ENCODE measurements at places on chromosomes 13 and 19.

- no peak for DNase-seq
Measured at GRCh38 chr19:41192574-41193429, at the start of gene CYP2S1. TSS of gene CYP2S1 (plus strand) at chr19:41193219. CDS start at chr19:41193265, 46 bp downstream.

GRCh38 chr19:4194353-4194752 lies 11.9 kb downstream of the ANKRD24 start:
- DNase-seq: no peak

- no peak for DNase-seq
Measured at GRCh38 chr13:44230736-44231135, 142.9 kb upstream of the SERP2 start.

- peak; percentile 98 for DNase-seq
Measured at GRCh38 chr19:12782424-12783290, 7.3 kb upstream of the HOOK2 start.

DNA sequence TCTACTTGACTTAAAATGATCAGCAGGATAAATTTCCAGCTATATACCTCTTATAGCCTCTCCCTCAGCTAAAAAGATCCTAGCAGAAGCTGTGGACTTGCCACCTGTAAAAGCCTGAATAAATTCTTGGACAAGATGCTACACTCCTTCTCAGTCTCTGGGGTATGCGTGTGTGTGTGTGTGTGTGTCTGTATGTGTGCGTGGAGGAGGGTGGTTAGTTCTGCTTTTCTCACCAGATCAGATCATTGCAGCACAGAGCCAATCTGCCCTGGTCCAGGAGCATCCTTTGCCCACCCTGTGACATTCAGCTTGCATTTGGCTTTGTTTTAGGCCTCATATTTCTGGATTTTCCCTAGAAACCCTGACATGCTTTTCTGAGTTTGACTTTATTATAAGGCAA lies 438.3 kb downstream of the RFC3 start:
- no peak for DNase-seq

DNA sequence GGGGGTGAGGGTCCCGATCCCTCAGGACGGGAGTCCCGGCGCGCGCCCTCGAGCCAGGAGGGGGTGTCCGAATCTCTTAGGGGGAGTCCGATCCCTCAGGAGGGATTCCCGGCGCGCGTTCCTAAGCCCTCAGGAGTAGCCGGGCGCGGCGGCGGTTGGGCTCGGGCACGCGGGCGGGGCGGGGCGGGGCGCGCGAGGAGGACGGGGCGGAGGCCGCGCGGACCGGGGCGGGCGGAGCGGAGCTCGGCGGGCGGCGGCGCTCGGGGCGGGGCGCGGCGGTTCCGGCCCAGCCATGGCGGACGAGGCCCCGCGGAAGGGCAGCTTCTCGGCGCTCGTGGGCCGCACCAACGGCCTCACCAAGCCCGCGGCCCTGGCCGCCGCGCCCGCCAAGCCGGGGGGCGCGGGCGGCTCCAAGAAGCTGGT lies at the start of gene CUL4A:
TSS of gene CUL4A (plus strand) at position 278 of the 423 bp plus-strand sequence. CDS start at position 293, 15 bp downstream.
- DNase-seq: peak; percentile 66

- no peak for DNase-seq
Measured at GRCh38 chr19:20287070-20287469, 120.1 kb downstream of the ZNF486 start.

DNA sequence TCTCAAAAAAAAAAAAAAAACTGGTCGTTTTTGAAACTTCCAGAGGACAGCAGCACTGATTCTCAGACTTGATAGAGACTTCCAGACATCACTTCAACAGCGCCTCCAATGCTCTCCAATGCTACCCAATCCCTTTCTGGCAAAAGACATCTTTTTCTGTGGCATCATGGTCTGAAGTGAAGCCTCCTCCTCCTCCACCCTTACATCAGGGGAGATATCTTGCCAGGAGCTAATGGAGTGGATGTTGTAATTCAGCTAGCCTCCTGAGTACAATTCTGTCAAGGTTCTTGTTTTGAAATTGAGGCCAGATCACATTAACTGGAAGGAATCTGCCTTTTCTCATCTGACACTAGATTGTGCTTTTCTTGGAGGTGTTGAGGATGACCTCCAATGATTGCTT lies 24.2 kb downstream of the FXYD5 start:
- no peak for DNase-seq

DNA sequence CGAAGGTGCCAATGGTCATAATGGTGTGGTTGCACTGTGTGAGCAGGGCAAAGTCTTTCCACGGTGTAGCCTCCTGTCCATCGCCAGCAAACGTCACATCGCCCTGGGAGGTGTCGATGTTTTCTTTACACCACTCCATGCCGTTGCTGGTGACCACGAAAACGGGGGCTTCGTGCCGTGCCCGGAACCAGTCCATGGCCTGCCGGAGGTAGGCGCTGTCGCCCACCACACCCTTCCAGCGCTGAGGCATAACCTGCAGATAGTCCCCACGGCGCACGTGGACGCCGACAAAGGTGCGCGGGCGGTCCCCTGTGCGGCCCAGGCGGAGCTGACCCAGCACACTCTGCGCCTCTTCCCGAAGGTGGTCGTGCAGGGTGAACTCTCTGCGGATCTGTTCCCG lies 2.1 kb downstream of the FUT1 start:
- DNase-seq: no peak

GRCh38 chr19:42006569-42006968 lies 12.5 kb upstream of the ATP1A3 start:
- no peak for DNase-seq

DNA sequence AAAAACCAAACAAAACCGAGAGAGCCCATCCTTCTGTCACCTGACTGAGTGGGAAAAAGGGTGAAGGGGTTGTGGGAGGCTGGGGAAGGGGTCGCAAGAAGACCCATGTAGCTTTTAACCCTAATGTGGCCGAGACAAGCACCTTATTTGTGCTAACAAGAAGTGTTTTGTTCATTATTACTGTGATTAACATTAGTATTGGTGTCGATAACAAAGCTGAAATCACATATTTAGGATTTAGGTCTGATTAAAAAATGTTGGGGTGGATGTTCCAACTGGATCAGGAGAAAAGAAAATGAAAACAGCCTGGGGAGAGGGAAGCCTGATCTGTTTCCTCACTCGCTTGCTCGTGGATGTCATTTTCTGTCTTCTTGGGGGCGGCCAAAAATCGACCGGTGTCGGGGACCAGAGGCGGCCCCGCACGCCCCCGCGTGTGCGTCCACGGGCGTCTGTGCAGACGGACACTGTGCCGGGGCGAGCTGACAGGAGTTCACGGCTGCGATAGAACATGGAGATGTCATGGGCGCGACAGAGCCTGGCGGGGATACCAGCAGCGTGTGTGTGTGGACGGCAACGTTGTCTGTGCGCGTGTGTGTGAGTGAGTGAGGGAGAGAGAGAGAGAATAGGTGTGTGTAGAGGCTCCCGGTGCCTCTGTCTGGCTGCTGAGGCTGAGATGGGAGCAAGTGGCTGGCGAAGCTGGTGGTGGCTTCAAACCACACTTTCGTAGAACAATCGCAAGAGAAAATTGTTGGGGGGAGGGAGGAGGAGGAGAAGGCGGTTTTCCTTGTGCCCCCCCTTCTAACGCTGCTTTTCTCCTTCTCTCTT lies 29.1 kb downstream of the NFIX start:
- DNase-seq: no peak

GRCh38 chr19:504616-505015 lies 2.7 kb upstream of the TPGS1 start:
- no peak for DNase-seq

DNA sequence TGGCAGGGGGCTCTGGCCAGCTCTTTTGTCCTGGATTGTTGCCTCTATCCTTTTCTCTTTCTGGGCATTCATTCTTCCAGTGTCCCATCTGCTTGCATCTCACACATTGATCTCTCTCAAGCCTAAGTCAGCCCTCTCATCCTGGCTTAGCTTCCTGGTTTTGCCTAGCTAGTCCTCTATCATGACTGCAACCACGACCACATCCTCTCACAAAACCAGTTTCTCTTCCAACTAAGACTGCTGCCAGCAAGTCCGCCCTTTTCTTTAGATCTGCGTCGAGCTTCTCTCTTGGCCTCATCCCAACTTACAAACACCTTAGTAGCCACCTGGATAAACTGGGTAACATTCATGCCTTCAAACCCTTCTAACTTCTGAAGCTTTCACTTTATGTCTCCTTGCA lies 212.2 kb upstream of the HTR2A start:
- no peak for DNase-seq

DNA sequence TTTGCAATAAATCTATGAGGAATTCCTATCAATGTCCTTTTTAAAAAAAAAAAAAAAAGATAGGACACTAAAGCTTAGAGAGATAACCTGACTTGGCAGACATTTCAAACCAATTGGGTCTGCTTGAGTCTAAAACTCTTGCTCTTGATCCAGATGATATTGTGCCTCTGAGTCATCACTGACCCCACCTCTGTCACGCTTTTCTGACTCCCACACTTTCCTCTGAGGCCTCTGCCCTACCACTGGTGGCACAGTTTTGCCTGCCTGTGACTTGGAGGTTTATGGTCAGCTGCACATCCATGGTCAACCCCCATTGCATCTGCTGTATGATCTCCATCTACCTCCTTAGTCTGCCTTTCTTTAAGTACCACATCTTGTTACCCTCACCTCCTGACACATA lies 328.7 kb downstream of the SPRY2 start:
- DNase-seq: no peak

DNA sequence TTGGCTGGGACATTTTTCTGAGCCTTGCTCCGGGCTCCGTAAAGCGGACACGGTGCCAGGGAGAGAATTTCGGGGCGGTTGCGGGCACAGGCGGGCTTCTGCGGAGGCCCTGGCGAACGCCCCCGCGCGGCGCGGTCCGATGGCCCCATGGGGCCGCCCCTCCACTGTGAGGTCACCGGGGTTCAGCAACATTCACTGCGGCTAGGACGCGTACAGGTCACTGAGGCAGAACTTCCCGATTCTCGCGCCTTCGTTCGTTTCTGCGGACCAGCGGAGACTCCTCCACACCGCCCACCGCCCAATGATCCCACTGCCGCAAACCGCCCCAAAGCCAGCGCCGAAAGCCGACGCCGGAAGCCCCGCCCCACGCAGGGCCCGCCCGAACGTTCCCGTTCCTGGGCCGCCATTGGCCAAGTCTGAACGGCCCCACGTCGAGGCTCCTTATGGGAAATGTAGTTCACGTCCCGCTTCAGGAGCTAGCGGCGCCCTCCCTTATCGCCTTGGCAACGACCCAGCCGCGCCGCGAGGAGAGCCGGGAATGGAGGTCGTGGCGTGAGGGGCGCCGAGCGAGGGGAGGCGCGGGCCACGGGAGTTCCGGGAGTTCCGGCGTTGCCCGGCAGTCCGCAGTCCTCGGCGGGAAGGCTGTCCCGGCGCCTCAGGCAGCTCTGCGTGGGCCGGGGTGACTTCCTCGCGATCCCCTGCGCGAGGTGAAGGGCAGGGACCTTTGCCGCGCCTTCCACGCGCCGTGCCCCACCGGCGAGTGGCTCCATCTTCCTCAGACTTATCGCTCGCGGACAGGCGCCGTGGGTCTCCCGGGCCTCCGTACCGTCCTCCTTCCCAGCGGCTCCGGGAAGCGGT lies at the start of gene ZNF584:
TSS of gene ZNF584 (plus strand) at position 498 of the 858 bp plus-strand sequence. CDS start 499 bp downstream, outside the sequence.
- DNase-seq: peak; percentile 97

DNA sequence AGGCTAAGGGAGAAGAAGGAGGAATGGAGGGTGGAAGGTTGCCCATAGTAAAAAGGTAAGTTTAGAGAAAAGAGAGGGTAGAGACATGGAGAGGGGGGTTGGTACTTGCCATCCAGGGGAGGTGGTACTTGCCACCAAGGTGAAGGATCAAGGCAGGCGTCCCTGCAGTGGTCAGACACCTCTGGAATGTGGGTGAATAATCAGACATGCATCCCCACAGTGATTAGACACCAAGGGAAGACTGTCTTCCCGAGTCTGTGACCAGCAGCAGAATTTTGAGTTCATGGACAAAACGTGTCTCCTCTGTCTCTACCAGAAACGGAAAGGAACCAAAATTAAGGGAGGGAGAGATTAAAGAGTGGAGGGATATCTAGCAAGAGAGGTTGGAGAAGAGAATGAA lies 27.1 kb upstream of the IGFL1 start:
- no peak for DNase-seq

GRCh38 chr13:78228940-78229339 lies 310.3 kb upstream of the EDNRB start:
- DNase-seq: no peak

GRCh38 chr13:76890021-76890420 lies 3.8 kb upstream of the KCTD12 start:
- no peak for DNase-seq

DNA sequence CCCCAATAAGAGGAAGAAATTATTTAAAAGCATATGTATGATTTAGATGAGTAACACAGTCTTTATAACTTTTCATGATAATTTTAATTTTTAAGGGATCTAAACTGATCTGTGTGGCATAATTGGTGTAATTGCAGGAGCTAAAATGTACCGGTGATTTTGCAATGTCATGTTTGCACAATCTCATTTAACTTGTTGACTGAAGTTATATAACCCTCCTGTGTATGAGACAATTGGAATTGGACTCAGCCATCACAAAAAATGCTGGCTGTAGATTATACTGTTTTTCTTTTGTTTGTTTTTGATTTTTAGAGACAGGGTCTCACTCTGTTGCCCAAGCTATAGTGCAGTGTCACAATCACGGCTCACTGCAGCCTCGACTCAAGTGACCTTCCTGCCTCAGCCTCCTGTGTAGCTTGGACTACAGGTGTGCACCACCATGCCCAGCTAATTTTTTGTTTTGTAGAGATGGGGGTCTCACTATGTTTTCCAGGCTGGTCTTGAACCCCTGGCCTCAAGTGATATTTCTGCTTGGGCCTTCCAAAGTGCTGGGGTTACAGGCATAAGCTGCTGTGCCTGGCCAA lies 26.1 kb downstream of the FGF9 start:
- no peak for DNase-seq

GRCh38 chr13:20474515-20474914 lies 51.1 kb downstream of the CRYL1 start:
- no peak for DNase-seq

- DNase-seq: peak; percentile 93
Measured at GRCh38 chr19:36060430-36060829, 5.7 kb downstream of the WDR62 start.

DNA sequence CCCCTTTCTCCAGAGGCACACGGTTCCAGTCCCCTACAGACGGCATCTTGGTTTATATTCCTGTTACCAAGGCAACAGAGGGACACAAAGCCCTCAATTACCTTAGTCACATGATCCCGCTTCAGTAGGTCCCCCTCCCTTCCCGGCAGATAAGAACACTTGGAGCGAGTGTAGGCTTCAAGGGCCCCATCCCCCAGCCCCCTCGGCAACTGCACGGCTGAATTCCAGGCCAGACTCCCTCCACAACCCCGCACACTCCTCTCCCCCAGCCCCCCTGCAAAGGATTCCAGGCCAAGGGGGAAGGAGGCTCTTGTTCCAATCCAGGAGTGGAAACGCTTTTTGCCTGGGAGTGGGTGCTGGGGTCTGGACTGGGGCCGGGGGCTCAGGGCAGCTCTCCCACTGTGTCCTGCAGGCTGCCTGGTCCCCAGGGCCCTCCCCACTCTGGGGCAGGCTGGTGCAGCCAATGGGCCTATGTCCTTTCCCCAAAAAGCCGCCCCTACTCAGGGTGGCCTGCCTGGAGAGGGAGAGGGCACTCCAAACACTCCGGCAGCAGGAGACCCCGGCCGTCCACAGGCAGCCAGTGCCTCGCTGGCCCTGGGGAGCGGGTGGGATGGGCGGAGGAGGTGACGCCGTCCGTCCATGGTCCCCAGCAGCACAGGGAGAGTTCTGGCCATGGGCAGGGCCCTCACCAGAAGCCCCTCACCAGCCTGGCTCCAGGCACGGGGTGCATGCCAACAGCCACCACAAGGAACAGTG lies 62.6 kb downstream of the MLLT1 start:
- DNase-seq: no peak

- DNase-seq: no peak
Measured at GRCh38 chr13:44759384-44760360, 183.5 kb upstream of the TSC22D1 start.

- no peak for DNase-seq
Measured at GRCh38 chr13:33228648-33229445, 56.7 kb downstream of the STARD13 start.

GRCh38 chr19:3321696-3322095 lies 44.7 kb upstream of the NFIC start:
- DNase-seq: peak; percentile 21

Measured in posterior cingulate gyrus (tissue), 11 donors.